ENCODE measurements at places on chromosomes 2 and 18.

- DNase-seq = no peak
These were observed 235.6 kb upstream of the HNRNPA3 start for GRCh38 chr2:176976736-176977685.

DNA sequence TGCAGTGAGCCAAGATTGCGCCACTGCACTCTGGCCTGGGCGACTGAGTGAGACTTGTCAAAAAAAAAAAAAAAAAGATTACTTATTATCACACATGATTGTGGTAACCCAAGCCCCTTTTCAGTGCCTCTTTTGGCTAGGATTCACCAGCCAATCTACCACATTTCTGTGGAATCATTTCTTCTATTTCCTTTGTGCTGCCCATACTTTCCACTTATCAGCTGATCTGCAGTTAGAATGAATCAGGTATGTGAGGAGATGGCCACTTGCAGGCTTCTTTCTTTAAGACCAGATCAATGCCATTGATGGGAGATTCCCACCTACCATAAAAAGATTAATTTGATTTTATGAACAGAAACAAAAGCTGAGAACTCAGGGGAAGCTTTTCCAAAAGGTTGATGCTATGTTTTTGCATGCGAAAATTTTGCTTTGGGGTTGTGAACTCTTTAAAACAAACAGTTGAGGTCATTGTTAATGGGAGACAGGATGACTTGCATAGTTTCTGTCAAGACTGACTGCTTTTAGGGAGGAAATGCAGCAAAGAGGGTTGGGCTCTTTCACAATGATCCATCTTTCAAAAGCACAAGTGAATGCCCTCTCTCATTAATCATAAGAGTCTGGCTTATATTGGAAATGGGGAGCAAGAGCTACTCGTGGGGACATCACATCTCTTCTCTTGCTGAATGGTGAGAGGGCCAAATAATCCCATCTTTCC, 66.9 kb upstream of the CYP26B1 start:
- DNase-seq = no peak

GRCh38 chr2:62928015-62928414, 122.6 kb upstream of the OTX1 start:
- DNase-seq = no peak

DNA sequence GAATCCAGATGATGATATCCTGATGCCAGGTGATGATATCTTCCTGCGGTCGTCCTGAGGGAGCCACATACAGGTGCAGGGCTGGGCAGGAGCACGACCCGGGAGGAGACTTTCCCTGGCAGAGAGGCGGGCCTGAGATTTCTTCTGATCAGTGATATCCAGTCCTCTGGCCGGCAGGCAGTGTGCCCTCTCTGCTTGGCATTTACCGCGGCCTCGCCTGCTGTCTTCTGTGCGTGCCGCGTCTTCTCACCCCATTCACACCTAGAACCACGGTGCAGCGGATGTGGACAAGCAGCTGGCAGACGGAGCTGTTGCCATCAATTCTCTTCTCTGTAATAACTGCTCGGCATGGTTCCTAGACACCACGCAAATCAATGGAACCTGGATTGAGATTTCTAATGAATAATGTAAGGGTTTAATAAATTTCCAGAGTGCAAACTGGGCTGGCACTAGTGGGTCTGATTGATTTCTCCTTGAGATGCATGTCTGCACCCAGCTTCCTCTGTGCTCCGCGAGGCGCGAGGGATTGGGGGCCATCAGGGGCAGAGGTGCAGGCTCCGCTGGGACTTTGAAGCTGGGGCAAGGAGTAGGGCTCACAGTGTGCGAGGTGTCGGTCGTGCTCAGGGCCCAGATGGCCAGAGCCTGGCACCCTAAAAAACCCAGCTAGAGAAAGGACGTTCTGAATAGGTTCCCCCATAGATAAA, 208.9 kb upstream of the HDAC4 start:
- no peak for DNase-seq

DNA sequence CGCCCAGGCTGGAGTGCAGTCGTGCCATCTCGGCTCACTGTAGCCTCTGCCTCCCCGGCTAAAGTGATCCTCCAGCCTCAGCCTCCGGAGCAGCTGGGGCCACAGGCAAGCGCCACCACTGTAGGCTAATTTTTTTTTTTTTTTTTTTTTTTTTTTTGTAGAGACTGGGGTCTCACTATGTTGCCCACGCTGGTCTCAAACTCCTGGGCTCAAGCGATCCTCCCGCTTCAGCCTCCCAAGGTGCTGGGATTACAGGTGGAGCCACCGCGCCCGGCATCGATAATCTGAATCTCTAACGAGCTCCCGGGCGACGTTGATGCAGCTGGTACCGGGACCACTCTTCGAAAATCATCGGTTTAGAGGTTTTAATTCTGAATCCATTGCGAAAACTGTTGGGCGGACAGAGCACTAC, 520 bp upstream of the CYP20A1 start:
- DNase-seq = no peak

DNA sequence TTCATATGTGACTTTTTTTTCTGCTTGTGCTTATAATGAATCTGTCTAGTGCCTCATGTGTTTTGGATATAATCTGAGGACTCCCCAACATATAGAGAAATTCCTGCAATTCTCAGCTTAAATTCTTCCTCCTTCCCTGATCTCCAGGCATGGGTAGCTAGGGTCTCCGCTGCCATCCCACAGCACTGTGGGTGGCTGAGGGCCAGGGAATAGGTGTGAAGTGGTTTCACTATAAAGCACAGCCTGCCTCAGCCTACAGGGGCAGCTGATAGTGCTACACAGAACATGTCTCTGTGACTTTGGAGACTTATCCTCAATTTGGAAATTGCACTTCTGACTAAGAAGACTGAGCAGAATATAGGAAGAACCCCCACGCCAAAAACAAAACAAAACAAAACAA, 137.3 kb upstream of the NABP1 start:
- DNase-seq = no peak

DNA sequence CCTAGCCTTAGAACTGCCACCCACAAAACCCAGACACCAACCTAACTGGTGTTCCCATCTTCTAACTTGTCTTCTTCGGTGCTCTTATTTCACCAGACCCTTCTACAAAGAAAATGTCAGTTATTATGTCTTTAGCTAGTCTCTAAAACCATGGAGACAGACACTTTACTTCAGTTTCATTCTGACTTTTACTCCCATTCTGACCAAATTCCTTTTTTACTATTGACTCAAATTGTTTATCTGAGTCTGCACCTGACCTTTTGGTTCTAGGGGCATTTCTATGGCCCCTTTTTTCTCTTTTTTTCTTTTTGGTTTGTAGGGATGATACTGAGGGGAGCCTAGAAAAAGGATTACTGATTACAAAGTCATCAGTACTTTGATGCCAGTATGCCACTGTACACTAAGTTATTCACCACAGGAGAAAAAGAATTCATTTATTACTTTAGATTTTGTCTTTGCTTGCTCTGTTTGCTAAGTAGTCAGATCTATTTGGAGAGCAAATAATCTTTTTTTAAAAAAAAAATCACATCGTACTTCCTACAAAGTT, 6.8 kb upstream of the SLC1A4 start:
- no peak for DNase-seq

GRCh38 chr18:34976123-34976522, 65.1 kb upstream of the MAPRE2 start:
- no peak for DNase-seq

DNA sequence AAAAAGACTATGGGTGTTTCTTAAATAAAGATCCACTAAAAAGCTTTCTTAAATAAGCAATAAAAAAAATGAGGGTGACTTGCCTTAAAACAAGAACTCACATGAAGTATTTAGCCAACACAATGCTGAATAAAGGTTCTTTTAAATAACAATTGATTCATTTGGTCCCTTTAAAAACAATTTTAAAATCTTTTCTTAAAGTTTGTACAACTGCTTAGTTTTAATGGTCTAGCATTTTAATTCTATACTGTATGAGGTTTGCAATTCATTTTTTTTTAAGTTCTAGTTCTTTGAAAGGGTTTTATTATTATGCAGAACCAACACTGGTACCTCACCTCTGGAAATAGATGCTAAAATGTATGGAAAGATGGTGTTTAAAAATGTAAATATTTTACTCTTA, 1017.5 kb downstream of the LRP1B start:
- DNase-seq = no peak

DNA sequence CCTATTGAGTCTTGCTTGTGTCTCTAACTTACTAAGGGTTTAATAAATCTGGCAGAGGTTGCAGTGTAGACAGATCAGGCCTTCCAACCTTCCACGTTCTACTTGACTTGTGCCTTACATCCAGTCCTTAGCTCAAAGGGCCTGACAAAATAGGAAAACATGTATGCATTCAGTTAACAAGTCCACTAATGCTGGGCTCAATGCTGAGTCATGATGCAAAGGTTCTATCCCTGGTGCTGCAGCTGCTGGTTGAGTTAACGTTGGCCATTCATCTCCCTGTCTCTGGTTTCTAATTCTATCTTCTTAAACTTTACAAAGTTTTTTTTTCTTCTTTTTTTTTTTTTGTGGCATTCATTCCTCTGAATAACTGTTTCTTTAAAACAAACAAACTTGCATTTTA, 46.3 kb upstream of the ITGB6 start:
- no peak for DNase-seq

DNA sequence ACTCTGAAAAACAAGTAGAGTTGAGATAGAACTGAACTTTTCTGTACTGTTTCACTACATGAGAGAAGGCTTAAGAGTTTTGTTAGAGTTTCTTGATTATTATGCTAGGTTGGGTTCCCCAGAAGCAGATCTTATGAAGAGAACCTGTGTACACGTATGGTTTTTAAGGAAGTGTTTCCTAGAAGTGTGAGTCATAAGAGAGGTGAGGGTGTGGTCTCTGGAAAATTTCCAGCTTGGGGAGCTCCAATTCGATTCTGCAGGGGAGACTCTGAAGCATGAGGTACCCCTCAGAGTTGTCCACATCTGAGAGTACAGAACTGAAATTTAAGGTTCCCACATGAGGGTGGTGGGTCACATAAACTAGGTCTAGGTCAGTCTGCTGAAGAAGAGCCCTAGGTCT, 83.3 kb upstream of the MAP2 start:
- no peak for DNase-seq

DNA sequence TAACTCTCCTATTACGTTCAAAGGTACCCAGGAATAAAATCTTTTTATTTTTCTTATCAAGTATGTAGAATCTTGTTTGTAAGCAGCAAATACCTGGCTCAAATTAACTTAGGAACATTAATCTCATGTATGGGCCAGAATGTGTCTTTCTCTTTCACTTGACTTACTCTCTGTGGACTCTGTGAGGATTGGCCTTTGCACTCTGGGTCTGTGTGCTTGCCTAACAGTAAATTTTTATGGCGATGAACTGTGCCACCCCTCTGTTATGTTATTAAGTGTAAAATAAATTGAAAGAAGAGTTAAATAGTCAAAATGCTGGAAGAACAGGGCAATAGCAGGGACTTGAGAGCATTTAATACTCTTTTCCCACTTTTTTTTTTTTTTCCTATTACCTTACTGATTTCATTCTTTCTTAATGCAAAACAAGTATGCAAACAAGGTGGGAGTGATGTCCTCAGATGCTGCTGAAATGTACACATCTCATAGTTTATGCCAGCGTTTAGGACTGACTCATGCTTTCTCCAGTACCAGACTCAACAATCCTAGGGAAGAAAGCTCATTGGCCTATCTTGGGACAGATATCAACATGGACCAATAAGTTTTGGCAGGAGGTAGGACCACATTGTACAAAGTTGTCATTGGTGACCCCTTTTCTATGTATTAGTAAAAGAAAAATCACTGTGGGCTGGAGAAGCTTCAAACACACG, 25.5 kb downstream of the LYPD6 start:
- no peak for DNase-seq

GRCh38 chr2:182821182-182821581, 45.3 kb downstream of the FRZB start:
- no peak for DNase-seq
